ENCODE measurements at places on chromosomes 6 and 20. TPM values are rescaled to one million over a fixed set of nuclear protein-coding genes. Genes with fewer than 3 reads are reported as not detected.
A peak's percentile ranks its signal among the peaks of the same experiment; 100 is the strongest.

- H3K27me3 ChIP-seq, result no peaks in the 10 kb centered on the region
- peak overlapping the region; percentile 83 for H3K4me3 ChIP-seq
- peak overlapping the region; percentile 66 for H3K27ac ChIP-seq
- peaks cover 9% of the 10 kb centered on the region for H3K4me1 ChIP-seq
Measured at GRCh38 chr6:82365016-82365795, 1.6 kb downstream of the TPBG start.

GRCh38 chr6:37845026-37845911, 25.7 kb downstream of the ZFAND3 start:
- H3K4me3 ChIP-seq, result no peak overlapping the region
- peaks cover 5% of the 10 kb centered on the region for H3K36me3 ChIP-seq

GRCh38 chr6:34154668-34155447, 9.0 kb upstream of the GRM4 start:
- H3K27ac ChIP-seq, result no peak overlapping the region
- H3K4me1 ChIP-seq, result peaks cover 9% of the 10 kb centered on the region
- DNase-seq, result peak; percentile 91
- H3K4me3 ChIP-seq, result peak overlapping the region; percentile 60

DNA sequence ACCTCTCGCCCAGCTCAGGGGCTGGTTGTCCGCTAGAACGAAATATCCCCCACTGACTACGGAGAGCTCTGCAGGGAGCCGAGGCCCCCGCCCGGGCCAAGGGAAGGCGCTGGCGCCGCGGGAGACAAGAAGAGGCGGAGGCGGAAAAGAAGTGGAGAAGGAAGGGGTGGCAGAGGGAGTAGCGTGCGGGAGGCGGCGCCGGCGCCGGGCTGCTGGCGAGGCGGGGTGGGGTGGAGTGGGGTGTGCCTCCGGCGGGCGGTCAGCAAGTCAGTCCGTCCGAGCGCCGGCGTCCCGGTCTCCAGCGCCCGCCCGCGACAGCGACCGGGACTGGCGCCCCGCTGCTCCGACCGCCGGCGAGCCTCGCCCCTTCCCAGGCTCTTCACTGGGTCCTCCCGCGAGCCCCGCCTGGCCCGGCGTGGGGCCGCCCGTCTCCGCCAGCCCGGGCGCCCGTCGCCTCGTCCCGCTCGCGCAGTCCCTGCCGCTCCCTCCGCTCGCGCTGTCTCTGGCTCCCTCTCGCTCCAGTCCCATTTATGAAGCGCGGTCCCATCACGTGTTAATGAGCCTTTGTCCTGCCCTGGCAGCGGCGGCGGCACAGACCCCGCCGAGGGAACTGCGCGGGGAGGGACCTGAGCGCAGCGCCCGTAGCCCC, at the start of gene CNR1:
Gene CNR1, minus strand, starts transcription at position 504 of the 649 bp plus-strand sequence. CDS start 21,073 bp downstream, outside the sequence.
- H3K36me3 ChIP-seq, result peaks cover 16% of the 10 kb centered on the region
- H3K27me3 ChIP-seq, result peaks cover 69% of the 10 kb centered on the region
- H3K27ac ChIP-seq, result no peak within 1 kb of the TSS
- peak within 1 kb of the TSS; percentile 78 for H3K4me3 ChIP-seq
- peak; percentile 64 for DNase-seq
- no peaks in the 10 kb centered on the region for H3K4me1 ChIP-seq

DNA sequence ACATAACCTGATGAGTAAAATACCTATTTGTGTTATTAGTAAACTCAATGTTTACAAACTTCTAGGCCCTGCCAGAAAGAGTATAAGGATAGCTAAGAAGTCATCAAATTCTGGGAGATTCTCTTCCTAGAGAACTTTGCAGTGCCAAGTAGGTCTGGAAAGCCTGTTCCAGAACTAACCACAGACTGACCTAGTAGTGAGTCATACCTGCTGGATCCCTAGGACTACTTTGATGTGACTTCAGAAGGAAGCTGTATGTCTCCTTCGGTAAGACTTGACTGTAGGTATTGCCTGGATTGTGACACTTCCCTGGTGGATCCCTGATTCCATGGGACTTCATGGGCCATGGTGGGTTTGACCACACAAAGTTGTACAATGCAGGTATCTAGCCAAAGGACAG, 131.7 kb downstream of the DNAH8 start:
- DNase-seq, result no peak
- no peak overlapping the region for H3K4me3 ChIP-seq
- peaks cover 12% of the 10 kb centered on the region for H3K27me3 ChIP-seq
- no peaks in the 10 kb centered on the region for H3K36me3 ChIP-seq
- H3K4me1 ChIP-seq, result no peaks in the 10 kb centered on the region

DNA sequence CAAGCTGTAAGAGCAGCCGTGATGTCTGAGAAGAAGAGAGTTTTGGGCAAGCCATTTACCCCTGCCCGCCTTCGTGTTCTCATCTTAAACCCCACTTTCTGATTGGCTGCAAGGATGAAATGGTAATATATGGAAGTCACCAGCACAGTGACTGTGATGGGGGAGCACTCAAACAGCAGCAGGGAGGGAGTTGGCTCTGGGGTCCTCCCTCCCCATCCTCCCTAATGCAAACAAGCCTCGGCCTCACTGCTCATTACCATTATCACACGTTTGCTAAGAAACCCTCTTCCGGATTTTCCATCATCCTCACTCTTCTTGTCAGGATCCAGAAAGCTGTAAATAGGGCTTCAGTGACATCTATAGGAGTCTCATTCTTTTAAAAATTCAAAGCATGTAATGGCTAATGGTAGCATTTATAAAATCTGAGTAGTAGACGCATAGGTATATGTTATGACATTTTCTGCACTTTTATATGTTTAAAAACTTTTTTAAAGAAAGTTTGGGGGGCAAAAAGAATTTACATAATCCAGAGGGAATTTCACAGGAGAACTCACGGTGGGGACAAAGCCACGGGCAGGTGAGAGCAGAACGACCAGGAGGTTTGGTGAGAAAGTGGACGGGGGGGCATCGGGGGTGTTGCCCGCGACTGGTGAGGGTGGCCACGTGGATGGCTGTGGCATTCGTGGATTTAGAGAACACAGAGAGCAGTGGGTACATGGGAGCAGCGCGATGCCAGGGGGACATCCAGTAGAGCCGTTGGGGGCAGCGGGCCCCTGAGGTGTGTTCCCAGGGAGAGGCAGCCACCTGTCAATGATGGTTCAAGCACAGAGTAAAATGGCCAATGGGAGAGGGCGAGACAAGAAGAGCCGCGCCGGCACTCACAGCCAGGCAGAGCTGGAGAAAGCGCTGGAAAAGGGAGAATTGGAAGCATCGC, 29.6 kb downstream of the SUMO4 start:
- no peaks in the 10 kb centered on the region for H3K36me3 ChIP-seq
- no peaks in the 10 kb centered on the region for H3K27me3 ChIP-seq
- no peaks in the 10 kb centered on the region for H3K4me1 ChIP-seq
- no peak for DNase-seq
- no peak overlapping the region for H3K27ac ChIP-seq

DNA sequence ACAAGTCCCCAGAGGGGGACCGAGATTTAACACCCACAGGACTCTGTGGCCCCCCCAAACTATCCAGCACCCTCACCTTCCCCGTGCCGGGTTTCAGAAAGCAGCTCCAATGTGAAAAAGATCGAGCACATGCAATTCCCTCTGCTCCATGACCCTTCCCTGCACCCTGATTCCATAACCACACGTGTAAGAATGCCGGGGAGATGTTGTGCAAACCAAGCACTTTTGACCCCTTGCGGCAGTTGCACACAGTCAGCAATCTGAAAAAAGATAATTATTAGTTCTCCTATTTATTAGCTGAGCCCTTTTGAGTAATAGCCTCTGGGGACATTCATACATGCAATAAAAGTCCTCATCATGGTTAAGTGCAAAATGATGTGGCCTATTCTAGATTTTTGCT, 13.0 kb downstream of the FOXQ1 start:
- peaks cover 10% of the 10 kb centered on the region for H3K36me3 ChIP-seq
- peak overlapping the region; percentile 94 for H3K27ac ChIP-seq
- DNase-seq, result peak; percentile 30
- H3K4me3 ChIP-seq, result no peak overlapping the region
- peaks cover 56% of the 10 kb centered on the region for H3K4me1 ChIP-seq

DNA sequence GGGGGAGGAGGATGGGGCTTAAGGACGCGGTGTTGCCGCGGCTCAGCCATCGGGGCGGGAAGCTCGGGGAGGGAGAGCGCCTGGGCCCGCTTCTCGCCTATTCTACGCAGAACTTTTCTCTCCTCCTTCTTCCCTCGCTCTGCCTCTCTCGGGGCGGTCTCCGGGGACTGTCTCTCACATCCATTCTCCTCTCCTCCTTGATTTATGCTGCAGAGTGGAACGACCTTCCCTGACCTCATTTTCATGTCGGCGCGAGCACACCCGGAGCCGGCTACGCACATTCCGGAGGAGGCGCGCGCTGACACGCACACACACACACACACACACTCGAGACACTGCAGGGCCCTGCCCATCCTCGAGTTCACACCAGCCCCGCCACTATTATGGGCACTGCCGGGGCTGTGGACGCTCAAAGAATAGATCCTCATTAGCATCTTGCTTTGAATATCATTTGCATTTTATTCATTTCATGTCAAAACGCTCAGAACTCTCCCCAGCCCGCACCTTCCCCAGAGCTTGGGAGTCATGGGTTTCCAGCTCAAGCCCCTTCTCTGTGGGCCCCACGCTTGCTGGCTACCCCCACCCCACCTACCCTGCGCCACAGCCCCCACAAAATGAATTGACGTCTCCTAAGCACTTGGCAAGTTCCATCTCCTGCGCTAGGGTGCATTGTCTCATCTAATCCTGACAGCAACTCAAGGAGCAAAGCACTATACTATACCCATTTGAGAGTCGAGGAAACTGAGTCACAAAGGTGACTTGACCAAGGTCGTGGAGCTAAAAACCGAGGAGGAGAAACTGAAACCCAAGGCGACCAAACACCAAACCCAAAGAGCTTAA, 36.8 kb downstream of the NCR2 start:
- H3K4me3 ChIP-seq, result peak overlapping the region; percentile 64
- DNase-seq, result no peak
- peaks cover 80% of the 10 kb centered on the region for H3K27me3 ChIP-seq
- peaks cover 30% of the 10 kb centered on the region for H3K4me1 ChIP-seq
- no peak overlapping the region for H3K27ac ChIP-seq

GABRR1 gene
- total RNA-seq, result not detected

PSMB1 gene
- 156 TPM for total RNA-seq

ADAM33 gene
- not detected for total RNA-seq
